Bone marrow (tissue), 2 donors: ENCODE measurements at places on chromosomes 1 and 21.

DNA sequence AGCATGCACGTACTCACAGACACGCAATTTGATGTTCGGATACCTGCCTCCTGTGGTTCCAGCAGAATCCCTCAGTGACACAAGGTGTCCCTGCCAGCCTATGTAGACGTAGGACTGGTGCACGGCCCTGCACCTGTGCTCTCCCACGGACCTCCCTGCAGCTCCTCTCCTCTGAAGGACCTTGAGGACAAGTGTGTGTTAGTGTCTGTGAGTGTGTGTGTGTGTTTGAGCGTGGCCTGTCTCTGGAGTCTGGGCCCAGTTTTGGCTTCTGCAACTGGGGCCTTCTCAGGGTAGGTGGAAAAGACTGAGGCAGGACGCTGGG is 22.5 kb upstream of the DMBX1 start:
- DNase-seq = no peak

- DNase-seq = no peak
Measured at GRCh38 chr21:27425574-27425973, 458.7 kb upstream of the ADAMTS5 start.

GRCh38 chr1:35222322-35223083 is 29.6 kb upstream of the SFPQ start:
- DNase-seq = no peak

- no peak for DNase-seq
Measured at GRCh38 chr1:88655685-88656299, 28.3 kb upstream of the PKN2 start.

DNA sequence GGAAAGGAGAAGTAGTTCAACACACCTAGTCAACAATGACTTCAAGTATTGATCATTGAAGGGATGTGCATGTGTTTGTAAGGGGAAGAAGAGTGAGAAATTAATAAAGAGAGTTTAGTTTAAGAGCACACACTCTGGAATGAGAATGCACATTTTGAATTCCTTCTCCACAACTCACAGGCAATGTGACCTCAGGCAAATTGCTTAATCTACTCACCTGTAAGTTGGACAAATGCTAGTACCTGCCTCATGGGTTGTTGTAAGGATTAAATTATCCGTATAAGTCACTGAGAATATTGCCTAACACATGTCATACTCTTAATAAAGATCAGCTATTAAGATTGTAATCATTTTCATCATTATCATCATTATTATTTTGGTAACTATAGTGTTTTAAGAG is 204.0 kb upstream of the NFIA start:
- no peak for DNase-seq

GRCh38 chr1:204232526-204232925 is 18.7 kb upstream of the GOLT1A start:
- no peak for DNase-seq

DNA sequence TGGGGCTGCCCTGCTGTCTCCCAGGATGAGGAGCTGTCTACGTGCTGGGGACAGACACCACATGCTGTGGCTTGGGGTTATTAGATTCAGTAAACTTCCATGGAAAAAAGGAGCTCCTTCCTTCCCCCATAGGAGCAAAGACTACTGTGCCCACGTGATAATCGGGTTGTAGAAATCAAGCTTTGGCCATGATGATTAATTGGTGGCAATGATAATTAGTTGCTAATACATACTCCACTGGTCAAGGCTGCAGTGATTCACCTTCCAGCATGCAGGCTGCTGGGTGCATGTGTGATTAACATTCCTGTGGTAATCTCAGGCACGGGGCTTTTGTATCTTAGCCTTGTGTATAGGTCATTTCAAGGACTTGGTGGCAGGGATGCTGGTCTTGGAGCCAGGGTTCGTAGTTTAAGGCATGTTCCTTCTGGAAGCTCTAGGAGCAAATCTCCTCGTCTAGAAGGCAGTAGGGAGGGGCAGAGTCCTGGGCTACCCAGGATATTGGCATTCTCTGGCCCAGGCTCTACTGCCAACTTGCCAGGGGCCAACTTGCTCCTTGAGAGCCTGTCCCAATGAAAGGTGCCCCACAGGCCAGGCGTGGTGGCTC is 41.4 kb downstream of the TMCO4 start:
- DNase-seq = no peak

DNA sequence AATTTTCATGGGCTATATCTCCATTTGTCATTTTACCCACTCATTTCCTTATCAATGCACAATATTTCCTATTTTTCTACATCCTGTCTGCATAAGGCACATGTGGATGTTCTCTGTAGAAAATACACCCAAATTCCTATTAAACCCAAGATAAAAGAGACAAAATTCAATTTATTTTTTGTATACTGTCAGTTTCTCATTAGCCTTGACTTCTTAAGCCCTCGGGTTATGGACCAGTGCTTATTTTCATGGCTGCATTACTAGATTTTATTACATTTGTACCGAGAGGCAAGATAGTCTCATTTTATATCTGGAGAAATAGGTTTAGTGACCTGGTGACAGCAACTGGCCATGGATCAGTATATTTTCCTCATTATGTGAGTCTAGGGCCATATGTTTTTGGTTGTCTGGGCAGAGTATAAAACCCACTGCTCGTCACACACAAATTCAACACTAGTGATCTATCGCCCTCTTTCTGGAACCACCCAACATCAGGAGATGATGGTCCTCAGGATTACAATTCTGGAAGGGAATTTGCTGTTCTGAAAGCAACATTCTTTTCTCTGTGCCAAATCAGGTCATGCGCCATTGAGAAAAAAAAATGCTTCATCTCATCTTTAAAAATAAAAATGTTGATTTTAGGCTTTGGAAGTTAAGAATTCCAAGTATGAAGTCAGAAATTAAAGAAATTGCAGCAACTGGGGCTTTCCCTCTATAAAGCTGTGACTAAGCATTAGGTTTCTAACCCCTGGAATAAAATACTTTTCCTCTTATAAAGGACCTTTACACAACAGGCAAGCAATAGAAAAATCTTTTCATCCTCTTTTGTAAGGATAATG is 81.4 kb downstream of the ASTN1 start:
- no peak for DNase-seq
